Right renal pelvis (tissue), 4 donors: ENCODE measurements at places on chromosomes 4 and X. TPM values are rescaled to one million over a fixed set of nuclear protein-coding genes. Genes with fewer than 3 reads are reported as not detected.
A peak's percentile ranks its signal among the peaks of the same experiment; 100 is the strongest.

- DNase-seq, result no peak
These were observed 56.2 kb upstream of the MAPK10 start for GRCh38 chr4:86416081-86416480.

DNA sequence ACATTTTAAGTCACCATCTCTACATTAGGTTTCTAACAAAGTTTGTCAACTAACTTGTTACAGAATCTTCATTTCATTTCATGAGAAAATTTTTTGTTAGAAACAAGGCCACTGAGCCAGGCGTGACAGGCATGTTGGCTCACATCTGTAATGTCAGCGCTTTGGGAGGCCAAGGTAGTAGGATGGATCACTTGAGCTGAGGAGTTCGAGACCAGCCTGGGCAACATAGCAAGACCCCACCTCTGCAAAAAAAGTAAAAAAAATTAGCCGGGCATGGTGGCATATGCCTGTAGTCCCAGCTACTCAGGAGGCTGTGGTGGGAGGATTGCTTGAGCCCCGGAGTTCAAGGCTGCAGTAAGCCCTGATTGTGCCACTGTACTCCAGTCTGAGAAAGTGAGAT lies 32.3 kb downstream of the FAT1 start:
- DNase-seq, result no peak

- no peak for DNase-seq
These were observed 72.7 kb upstream of the EDNRA start for GRCh38 chr4:147408189-147408588.

DNA sequence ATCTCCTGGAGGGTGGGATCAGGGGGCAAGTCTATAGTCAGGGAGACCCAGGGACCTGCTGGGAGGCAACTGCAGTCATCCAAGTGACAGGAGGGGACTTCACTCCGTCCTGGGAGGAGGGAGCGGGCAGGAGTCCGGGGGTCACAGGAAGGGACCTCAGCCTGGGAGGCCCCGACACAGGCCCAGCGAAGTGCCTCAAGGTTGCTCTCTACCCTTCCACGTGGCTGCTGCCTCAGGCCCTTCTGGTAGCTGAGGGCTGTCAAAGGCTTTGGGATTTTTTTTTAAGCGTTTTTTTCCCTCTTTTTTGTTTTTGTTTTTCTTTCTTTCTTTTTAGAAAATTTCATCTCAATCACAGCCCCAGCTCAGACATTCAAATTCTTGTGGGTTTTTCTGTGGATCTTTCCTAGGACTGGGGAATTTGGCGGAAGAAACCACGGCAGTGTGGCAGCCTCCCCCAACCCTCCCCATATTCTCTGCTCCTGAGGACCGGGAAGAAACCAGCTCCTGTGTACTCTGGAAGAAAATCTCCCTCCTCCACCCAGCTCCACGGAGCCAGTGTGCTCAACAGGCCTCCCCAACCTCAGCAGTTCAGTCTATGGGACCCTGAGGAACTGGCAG lies 1.4 kb upstream of the HAUS7 start:
- no peak for DNase-seq

DNA sequence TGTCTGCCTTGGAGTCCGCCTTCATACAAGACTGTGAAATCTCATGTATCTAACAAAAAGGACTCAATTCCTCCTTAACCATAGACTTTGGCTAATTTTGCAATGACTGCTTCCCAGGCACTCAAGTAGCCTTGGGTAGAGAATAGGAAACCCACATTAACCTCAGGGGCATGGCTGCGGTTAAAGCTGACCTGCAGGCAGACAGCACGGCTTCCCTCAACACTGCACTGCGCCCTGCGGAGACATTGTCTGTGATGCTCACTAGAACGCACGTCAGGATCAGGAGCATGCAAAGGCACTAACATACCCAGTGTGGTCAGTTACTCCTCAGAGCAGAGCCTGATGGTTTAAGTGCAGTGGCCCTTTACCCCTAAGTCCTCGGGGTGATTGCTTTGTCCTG lies 10.3 kb upstream of the GPR143 start:
- no peak for DNase-seq

- DNase-seq, result no peak
These were observed 7.0 kb upstream of the ATP6AP2 start for GRCh38 chrX:40573763-40574162.

DNA sequence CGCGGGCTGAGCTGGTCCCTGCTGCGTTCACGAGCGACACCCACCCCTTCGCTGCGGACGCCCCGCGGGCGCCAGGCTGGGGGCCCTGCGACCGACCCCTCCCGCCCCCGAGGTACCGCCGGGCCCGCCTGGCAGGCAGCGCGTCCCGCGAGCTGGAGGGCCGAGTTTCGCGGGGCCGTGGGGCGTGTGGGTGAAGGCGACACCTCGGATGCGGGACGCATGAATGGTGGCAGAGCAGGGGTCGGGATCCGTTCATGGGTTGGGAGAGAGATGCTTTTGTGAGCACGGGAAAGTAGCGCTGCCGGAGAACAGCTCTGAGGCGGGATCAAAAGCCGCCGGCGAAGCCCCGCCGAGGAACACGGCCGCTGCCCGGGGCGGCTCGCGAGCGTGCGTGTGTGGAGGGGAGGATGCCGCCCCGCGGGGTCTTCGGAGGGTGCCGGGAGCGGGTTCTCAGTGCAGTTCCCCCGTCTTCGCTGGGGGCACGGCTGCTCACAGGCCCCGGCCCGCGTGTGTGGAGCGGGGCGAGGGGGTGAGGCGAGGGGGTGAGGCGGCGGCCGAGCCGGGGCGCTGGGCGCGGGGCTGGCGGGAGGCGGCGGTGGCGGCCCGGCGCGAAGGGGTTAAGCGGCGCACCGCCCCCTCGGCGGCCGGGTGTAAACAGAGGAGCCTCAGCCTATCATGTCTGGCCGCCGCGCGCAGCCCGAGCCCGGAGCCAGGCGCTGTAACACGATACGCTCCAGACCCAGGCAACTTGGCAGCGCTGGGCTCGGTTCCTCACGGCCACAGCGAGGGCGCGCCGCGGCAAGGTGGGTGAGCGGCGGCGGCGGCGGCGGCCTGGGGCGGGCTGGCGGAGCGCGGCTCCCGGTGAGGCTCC lies 205.3 kb downstream of the TENM3 start:
- peak; percentile 78 for DNase-seq

TLR10 gene
- polyA plus RNA-seq, result 1.2 TPM

RNF150 gene
- 26.0 TPM for polyA plus RNA-seq
